ENCODE measurements at places on chromosomes 13 and 19. TPM values are rescaled to one million over a fixed set of nuclear protein-coding genes. Genes with fewer than 3 reads are reported as not detected.

- DNase-seq, result peak; percentile 86
Measured at GRCh38 chr19:12796146-12797071, 5.1 kb downstream of the JUNB start.

DNA sequence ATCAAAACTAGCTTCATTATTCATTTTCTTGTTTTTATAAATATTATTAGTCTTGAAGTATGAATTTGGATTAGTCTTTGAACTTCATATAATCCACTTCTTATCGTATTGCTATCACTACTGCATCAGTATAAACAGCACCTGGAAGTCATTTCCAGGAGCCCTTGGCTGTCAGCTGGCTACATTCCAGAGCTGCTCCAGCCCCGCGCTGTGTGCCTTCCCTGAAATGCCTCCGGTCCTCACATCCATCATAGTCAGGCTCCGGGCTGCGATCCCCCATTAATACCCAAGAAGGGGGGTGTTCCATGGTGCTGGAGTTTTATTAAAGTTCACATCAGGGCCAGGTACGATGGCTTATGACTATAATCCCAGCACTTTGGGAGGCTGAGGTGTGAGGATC is 124.3 kb upstream of the GJB6 start:
- peak; percentile 61 for DNase-seq

C19orf38 gene
- polyA plus RNA-seq, result 2.4 TPM

ZNF763 gene
- polyA plus RNA-seq, result 4.6 TPM

DNA sequence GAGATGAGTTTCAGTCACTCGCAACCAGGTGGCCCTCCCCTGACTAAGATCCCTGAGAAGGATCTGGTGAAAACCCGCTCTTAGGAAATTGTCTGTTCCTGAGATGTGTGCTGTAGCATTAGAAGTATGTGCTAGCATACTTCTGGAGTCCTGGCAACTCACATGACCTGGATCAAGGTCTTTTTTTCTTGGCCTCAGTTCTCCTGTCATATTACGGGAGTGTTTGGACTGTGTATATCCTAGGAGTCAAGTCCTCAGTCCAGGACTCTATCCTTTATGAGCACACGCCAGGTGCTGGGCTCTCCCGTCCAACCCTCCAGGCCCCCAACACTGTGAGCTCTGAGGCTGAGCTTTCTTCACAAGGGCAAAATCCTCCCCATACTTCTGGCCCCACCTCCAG is 156.4 kb downstream of the UQCRFS1 start:
- DNase-seq, result no peak

DNA sequence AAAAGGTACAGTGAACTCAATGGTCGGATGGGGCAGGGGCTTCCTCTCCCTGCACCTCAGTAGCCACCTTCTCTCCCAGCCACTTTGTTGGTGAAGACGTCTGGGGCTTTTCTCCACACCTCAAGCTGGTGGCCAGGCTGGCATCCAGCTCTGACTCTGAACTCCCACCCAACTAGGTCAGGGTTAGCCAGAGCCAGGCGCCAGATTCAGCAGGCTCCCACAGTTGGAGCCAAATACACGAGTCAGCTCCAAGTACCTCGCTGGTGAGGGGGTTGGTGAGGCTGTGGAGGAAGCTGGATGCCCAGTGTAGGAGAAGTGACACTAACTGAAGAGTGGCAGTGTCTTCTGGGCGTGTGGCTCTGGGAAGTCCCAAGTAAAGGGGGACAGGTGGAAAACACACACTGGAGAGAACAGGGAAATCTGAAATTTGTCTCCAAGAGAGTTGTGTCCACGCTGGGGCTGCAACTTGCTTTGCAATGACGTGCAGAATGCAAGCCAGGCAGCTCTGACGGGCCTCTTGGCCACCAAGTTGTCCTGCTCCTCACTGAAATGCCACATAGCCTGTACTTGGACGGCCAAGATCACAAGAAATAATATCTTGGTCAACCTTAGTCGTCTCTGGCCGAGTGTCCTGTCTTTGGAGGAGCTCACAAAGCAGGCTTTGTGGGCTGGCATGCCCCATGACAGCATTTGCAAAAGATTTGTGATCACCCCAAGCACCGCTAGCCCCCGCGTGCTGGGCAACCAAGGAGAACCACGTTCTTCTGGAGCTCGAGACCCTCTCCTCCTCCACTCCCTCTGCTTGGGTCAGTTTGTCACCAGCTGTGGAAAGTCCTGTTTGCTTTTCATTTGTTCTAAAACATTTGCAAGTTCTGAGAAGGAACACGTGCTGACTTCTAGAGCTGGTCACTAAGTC is 18.1 kb downstream of the SLC7A1 start:
- no peak for DNase-seq

DNA sequence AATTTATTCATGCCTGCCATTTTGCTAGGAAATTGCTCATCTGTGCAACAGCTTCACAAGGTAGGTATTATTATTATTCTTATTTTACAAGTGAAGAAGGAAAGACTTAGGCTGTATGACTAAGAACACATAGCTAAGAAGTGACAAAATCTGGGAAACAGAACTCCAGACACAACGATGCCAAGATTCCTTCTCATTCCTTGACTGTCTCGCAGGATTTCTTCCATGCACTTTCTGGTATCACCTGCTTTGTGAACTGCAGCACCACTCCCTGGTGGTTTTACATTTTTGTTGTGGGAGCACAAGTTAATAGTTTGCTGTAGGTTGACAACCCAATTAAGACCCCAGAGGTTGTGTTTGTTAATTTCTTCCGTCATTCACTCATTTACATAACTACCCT is 188.5 kb downstream of the LACC1 start:
- DNase-seq, result no peak

ZNF627 gene
- polyA plus RNA-seq, result 8.4 TPM

KIR2DL1 gene
- polyA plus RNA-seq, result not detected

GRCh38 chr13:31119966-31120700 is 41.6 kb downstream of the HSPH1 start:
- DNase-seq, result no peak

- peak; percentile 97 for DNase-seq
Measured at GRCh38 chr19:49680421-49681351, 3.6 kb downstream of the PRMT1 start.

GRCh38 chr19:3684054-3684816 is 16.0 kb downstream of the PIP5K1C start:
- DNase-seq, result no peak

- no peak for DNase-seq
Measured at GRCh38 chr13:36866232-36866631, 47.2 kb downstream of the RFXAP start.

RAD23A gene
- 105 TPM for polyA plus RNA-seq

SEMA6B gene
- polyA plus RNA-seq, result 2.6 TPM

GRCh38 chr19:15196360-15197005 is 4.3 kb downstream of the NOTCH3 start:
- DNase-seq, result no peak

DNA sequence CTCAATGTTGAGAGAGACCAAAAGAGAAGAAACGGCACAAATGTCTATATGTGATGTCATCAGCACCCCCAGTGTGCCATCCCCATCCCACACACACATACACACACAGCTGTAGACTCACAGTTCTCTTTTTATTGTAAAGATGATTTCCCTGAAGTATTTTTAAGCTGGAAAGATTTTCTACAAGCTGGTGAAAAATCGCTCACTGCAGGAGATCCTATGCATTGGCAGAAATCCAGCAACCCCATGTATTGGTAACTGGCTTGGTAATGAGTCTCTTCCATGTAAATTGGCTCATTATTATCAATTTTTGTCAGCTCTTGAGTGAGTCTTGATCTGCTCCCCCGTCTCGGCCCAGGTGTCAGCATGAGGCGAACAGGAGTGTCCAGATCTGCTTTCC is 107.1 kb upstream of the UQCRFS1 start:
- no peak for DNase-seq

- DNase-seq, result no peak
Measured at GRCh38 chr13:20264271-20265018, 32.3 kb upstream of the GJB6 start.

DNA sequence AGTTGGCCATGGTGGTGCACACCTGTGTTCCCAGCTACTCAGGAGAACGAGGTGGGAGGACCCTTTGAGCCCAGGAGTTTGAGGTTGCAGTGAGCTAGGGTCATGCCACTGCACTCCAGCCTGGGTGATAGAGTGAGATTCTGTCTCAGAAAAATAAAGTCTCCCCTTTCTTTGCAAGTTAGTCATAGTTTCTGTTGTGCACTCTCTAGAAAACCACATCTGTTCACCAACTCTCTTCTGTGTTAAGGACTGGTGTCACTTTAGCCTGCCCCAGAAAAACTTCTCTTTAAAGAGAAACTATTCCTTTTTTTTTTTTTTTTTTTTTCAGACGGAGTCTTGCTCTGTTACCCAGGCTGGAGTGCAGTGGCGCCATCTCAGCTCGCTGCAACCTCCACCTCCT is 4.9 kb upstream of the CHST8 start:
- no peak for DNase-seq

GRCh38 chr19:51737924-51738323 is 13.8 kb downstream of the FPR1 start:
- no peak for DNase-seq

ACTL9 gene
- not detected for polyA plus RNA-seq

DNA sequence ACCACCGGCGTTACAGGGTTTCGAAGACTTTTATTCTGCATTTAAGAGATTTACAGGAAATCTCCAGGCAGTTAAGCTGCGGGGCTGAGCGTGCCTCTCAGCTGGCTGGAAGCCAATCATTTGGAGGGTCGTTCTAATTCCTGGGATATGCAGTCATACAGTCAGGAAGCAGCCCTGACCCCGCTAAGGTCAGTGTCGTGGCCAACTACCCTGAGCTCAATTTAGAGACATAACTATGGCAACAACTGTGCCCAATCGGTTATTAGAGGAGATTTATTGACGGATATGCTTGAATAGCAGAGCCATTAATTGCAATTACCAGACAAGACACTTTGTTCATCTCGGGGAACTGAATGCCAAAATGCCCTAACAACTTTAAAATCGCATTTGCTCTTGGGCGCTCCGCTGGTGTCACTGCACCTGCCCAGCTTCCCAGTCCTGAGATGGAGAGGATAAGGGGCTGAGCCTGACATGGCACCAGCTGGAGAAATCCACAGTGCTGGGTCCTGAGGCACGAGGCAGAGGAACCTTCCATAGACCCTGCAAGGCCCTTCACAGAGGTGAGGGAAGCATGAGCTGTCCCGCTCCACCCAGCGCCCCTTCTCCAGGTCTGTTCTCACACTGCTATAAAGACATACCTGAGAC is 15.1 kb upstream of the ZNF507 start:
- DNase-seq, result no peak

GRCh38 chr13:80481588-80481987 is 140.7 kb upstream of the SPRY2 start:
- DNase-seq, result no peak

FLT3LG gene
- polyA plus RNA-seq, result 7.4 TPM

PPFIA3 gene
- 20.0 TPM for polyA plus RNA-seq

MCEMP1 gene
- 0.28 TPM for polyA plus RNA-seq

LPAR6 gene
- polyA plus RNA-seq, result 29.3 TPM

SMIM17 gene
- polyA plus RNA-seq, result not detected

CFAP97D2 gene
- not detected for polyA plus RNA-seq

DNA sequence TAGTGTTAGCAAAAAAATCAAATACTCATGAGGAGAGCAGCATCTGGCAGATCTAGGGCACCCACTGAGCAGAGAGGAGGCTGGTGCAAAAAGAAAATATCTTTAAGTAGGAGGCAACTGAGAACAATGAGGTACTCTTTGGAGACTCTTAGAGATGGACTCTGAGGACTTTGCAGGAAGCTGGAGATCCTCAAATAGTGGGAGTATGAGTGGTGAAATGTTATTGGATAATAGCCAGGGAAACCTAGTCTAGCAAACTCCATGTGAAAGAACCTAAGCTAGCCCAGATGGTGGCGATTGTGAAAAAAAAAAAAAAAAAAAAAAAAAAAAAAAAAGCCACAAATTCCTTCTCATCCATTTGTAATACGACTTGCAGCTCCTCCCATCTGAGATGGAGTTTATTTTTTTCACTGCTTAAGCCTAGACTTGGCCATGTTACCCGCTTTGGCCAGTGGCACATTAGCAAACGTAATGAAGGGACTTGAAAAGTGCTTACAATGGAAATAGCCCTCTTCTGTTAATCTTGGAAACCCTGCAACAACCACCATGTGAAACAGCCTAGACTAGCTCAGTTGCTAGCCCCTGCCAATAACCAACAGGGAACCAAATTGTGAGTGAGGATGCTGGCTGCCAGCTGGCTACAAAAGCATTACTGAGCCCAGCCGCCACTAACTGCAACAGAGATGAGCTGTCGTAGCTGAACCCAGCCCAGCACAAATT is 476.2 kb downstream of the KLF12 start:
- peak; percentile 63 for DNase-seq

GRCh38 chr13:112725346-112726015 is 35.6 kb downstream of the ATP11A start:
- no peak for DNase-seq

WDR87 gene
- polyA plus RNA-seq, result not detected

DNA sequence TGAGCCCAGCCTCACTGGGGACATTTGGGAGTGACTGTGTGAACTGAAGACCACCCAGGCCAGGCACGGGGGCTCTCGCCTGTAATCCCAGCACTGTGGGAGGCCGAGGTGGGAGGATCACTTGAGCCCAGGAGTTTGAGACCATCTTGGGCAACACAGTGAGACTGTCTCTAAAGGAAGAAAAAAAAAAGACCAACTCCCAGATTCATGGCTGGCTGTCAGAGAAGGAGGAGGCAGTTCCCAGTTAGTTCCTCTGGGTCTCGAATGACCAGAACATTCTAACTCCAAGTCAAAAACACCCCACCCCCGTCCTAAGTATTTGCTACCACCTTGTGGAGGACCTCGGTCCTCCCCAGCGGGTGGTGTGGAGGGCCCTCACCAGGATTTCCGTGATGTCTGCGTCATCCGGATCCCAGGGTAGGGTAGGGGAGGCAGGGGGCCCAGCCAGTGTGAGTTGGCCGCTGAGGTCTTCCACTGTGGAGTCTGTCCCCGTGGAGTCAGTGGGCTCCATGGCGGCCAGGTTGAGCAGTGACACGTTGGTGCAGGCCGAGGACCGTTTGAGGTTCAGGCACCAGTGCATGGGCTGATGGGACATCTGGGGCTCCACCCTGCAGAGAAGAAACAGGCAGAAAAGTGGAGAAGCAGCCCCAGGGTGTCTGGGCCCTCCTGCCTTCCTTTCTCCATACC is 1.3 kb downstream of the TSKS start:
- DNase-seq, result no peak

- DNase-seq, result peak; percentile 98
Measured at GRCh38 chr19:49442771-49443365, 1.5 kb upstream of the SLC17A7 start.

DNA sequence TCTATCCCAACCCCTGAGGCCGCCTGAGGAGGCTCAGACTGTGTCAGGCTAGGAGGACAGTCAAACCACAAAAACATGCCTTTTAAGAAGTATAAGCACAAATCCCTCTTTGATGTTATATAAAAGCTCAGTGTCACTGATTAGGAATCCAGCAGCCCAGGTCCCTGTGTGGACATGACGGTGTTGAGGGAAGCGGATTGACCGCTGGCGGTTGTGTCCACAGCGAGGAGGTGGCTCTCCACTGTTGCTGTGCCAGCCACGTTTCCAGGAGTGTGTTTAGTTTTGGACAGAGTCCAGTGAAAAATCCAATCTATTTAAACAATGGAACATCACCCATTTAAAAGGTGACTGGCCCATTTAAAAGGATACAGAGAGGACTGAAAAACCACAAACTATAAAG is 7.5 kb upstream of the GJA3 start:
- no peak for DNase-seq
